Activated CD8-positive, alpha-beta memory T cell treated with anti-CD3 and anti-CD28 coated beads for 4 hours (primary cell): ENCODE measurements at places on chromosomes 7 and 10.

DNA sequence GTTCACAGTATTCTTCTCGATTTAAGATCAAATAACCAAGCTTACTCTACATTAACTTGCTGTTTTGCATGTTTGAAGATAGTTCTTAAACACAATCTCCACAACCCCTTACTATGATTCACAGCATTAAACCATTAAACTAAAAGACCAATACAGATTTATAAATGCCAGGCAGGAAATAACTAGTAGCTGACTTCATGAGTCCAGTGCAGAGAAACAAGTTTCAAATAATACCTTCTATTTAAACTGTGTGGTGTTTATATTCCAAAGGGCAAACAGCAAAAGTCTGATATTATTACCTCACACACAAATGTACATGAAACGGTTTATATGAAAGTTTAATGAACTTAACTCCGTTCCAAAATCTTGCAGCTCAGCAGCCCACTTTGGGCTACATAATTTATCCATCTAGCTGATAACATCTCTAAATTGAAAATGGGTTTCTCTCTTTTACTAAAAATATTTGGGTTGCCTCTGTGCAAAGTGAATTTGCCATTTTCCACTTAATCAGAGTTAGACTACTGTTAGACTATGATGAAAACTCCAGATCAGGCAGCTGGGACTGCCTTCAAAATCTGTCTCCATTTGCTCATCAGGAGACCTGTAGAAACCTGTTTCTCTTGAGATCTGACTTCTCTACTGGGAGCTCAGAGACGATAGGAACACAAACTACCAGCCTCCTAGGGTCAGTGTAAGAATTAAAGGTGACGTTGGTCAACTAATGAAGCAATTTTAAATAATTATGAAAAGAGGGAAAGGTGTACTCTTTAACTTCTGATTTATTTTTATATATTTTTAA, 287.3 kb downstream of the FZD1 start:
- DNase-seq, result no peak

DNA sequence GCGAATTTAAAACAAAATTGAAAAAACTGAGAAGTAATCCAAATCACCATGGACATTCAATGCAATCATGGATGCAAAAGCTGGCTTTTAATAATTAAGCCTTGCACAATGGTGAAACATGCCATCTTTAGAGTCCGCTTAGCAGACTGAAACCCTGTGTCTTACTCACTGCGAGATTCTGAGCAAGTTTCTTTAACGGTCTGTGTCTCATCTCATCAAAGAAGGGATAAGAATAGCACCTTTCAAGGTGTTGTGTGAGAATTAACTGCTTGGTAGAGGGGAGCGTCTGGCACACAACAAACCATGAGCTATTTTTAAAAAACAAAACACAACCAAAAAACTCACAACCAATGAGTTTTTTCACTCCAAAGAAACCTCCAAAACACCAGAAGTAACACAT, 21.4 kb downstream of the ACBD7 start:
- DNase-seq, result no peak

DNA sequence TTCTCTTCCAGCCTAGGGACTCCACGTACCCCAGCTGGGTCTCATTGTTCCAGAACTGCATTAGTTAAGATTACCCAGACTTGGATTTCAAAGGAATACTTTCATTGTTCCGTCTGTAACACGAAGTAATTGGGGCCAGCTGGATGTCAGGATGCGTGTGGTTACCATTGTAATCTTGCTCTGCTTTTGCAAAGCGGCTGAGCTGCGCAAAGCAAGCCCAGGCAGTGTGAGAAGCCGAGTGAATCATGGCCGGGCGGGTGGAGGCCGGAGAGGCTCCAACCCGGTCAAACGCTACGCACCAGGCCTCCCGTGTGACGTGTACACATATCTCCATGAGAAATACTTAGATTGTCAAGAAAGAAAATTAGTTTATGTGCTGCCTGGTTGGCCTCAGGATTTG, 21.0 kb downstream of the LRRC17 start:
- DNase-seq, result no peak

DNA sequence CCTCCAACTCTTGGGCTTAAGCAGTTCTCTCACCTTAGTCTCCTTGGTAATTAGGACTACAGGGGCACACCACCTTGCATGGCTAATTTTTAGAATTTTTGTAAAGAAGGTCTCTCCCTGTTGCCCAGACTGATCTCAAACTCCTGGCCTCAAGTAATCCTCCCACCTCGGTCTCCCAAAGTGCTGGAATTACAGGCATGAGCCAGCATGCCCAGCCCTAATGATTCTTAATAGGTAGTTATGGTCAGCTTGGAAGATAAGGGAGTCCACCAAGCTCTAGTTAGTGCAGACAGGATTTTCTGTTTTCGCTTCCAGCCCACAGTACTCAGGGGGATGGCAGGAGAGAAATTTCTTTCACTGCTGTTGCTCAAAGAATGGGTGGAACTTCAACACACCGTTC, 127.9 kb upstream of the PLXDC2 start:
- DNase-seq, result no peak

DNA sequence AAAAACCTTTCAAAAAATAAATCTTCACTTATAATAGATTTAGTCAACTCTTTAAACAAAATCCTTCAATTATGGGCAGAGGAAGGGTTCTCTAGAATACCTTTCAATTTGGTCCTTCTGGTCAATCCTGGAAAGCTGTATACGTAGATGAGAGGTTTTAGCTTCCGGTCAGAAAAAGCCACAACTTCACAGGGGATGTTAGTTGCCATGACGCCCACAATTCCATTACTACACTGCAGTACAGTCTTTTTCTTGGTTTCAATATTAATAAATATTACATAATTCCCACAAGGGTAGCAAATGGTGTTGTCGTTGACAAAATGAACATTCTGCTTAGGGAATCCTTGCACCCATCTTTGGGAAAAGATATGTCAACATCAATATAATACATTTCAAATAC, 1.7 kb downstream of the CFAP43 start:
- DNase-seq, result no peak

DNA sequence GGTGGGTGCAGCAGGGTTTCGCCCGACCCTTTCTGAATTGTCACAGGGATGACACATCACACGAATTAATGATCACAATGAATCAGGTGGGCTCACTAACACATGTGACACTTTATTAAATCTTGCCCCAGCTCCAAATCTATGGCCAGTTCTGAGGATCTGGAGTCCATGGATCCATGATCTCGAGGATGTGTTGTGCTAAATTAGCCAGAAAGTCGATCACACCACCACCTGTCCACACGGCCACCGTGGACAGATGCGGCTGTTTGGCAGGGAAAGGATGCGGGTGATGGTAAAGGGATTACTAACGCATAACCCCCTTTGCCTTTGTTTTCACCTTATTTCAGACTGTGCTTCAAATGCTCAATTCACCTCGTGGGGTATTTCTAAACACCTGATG, 96.4 kb downstream of the COBL start:
- no peak for DNase-seq

DNA sequence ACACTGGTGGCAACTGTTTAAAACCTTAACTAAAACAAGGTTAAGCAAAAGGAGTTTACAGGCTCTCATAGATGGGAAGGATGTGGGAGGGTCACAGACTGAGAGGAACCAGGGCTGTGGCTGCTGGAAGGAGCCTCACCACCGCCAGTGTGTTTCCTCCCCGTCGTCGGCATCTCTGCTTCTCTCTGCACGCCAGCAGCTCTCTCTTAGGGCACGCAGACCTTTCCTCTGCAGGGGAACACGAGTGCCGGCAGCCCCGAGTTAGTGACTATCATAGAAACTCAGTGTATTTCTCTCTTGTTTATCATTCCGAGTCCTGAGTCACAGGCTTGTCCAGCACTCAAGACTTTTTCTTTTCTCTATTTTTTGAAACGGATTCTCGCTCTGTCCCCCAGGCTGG, 8.1 kb upstream of the SH2D4B start:
- no peak for DNase-seq

GRCh38 chr7:70416347-70416985, 715.5 kb upstream of the GALNT17 start:
- no peak for DNase-seq

DNA sequence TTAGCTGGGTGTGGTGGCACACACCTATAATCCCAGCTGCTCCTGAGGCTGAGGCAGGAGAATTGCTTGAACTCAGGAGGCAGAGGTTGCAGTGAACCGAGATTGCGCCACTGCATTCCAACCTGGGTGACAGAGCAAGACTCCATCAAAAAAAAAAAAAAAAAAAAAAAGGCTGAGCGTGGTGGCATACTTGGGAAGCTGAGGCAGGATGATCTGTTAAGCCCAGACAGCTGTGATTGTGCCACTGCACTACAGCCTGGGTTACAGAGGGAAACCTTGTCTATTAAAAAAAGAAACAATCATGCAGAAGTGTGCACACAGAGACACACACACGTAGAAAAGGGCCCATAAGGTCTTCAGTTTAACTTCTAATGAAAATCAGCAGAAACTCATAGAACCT, 150.6 kb downstream of the TPST1 start:
- DNase-seq, result no peak

- DNase-seq, result no peak
Observed at GRCh38 chr10:29746080-29746797, 111.5 kb upstream of the SVIL start.

DNA sequence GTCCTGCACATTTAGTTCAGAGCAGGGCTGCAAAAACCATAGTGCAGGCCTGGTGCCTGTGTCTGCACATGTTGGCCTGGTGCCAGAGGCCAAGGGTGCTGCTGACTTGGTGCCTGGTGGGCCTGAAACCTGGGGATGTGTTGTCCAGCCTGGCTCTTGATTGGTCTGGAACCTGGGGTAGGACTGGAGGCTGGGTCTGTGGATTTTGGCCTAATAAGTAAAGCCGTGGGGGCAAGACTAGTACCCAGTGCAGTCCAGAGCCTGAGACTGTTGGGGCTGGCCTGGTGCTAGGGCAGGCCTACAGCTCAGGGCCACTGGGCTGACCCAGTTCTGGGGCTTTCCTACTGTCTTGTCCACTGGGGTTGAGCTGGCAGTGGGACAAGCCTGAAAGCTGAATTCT, 817.9 kb downstream of the DNAJB9 start:
- no peak for DNase-seq

- DNase-seq, result no peak
Observed at GRCh38 chr10:120539076-120539475, 82.0 kb downstream of the PLPP4 start.

GRCh38 chr10:84026821-84027257, 112.5 kb upstream of the GHITM start:
- DNase-seq, result no peak

GRCh38 chr7:92633211-92633906, 43.2 kb upstream of the FAM133B start:
- no peak for DNase-seq

- no peak for DNase-seq
Observed at GRCh38 chr7:13979671-13980435, 9.6 kb downstream of the ETV1 start.

DNA sequence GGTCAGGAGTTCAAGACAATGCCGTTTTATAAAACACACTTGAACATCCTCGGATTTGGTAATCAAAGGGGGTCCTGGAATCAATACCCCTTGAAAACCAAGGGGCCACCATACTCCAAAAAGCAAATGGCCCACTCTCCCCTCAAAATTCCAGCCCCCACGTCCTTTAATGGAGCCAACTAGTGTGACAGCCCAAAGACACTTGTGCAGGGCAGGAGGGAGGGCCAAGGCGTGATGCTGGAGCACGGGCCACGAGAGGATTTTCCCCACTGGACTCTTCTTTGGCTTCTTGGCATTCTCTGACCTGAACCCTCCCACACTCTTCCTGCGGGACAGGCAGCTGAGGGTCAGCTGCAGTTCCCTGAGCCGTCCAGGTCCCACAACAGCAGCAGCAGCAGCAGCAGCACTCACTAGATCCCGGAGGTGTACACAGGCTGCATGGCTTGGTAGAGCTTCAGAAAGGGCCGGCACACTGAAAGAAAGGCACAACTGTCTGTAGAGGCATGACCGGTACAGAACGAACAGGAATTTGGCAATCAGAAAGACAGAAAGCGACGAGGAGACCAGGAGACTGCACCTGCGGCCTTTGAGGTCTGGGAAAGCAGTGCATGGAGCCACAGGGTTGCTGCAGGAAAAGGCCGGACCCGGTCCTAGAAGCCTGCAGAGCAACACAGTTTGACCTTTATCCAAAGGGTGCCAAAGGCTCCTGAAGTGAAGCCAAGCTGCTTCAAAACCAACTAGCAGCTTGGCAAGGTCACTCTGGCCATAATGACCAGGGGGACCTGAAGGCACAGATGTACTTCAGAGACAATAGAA, 168.2 kb downstream of the TNS3 start:
- no peak for DNase-seq

DNA sequence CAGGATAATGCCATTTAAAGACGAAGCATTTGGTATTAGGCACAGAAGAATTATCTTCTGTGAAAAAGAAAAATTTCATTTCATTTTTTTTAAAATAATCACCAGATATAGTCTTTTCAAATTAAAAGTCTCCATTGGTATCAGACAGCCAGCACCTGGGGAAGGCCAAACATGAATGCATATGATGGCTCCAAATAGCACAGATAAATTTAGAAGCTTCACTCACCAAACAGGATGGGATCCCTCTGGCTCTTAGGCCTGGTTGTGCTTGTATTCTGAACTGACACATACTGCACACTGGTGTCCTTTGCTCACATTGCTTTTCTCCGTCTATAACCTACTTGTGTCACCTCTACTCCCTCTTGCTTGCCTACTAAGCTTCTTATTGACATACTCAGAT, 169.5 kb upstream of the CHRM2 start:
- no peak for DNase-seq

DNA sequence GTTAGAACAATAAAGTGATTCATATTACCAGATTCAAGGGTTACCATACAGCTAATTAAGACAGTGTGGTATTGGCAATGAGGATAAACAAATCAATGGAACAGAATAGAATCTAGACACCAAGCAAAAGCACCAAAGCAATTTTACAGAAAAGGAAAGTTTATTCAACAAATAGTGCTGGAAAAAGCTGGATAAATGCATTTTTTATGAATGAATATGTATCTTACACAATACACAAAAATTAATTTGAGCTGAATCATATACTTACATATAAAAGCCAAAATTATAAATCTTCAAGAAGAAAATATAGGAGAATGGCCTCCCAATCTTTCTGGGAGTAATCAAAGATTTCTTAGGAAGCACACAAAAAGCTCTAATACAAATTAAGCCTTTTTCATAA, 220.4 kb upstream of the PTN start:
- no peak for DNase-seq

DNA sequence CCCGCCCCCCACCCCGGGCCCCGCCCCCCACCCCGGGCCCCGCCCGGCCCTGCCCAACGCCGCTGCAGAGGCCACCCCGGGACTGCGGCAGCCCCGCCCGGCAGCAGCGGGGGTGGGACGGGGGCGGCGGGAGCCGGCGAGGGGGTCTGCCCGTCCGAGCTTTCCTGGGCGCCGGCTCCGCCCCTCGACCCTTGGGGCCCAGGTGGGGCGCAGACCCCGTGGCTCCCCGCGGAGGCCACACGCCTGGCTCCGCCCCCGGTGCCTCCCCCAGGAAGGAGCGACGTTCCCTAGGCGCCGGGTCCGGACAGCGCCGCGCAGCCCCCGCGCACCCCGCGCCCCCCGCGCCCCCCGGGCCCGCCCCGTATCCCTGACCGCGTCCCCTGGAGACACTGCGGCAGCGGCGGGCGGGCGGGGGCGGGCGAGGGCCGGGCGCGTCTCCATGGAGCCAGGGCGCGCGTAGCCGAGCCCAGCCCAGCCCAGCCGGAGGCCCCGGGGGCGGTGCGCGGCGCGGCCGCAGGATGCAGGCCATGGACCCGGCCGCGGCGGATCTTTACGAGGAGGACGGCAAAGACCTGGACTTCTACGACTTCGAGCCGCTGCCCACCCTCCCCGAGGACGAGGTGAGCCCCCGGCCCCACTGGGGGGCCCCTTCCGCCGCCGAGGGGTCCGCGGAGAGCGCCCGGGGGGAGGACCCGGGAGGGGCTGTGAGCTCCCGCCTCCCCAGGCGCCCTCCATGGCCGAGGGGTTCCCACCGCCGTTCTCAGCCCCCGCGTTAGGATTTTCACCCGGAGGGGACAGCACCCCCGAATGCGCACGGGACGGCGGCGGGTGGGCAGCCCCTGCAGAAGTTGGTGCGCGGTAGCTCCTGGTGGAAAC, at the start of gene KNDC1:
TSS of gene KNDC1 (plus strand) at position 270 of the 876 bp plus-strand sequence. CDS start at position 519, 249 bp downstream.
- DNase-seq, result no peak
